ENCODE measurements at places on chromosomes 6 and 20.

DNA sequence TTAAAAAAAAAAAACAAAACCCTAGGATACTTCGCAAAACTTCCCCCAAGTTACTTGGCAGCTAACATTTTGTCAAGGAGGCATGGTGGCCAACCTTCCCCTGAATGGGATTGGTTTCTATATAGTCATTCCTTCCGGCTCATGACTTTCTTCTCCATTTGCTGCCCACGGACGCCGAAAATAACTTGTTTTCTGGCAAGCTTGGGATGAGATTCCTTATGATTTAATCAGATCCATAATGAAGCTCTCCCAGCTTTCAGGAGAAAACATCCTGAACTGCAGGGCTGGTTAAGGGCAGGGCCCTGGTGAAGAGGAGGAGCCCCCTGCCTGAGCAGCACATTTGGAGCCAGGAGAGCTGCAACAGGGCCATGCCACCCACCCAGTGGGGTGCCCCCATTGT, 49.9 kb downstream of the PPP1R16B start:
- no peak for DNase-seq

- no peak for DNase-seq
Measured at GRCh38 chr20:22214296-22214695, 370.1 kb downstream of the FOXA2 start.

GRCh38 chr6:63537201-63537958, 34.9 kb upstream of the LOC128125822 start:
- DNase-seq, result no peak

DNA sequence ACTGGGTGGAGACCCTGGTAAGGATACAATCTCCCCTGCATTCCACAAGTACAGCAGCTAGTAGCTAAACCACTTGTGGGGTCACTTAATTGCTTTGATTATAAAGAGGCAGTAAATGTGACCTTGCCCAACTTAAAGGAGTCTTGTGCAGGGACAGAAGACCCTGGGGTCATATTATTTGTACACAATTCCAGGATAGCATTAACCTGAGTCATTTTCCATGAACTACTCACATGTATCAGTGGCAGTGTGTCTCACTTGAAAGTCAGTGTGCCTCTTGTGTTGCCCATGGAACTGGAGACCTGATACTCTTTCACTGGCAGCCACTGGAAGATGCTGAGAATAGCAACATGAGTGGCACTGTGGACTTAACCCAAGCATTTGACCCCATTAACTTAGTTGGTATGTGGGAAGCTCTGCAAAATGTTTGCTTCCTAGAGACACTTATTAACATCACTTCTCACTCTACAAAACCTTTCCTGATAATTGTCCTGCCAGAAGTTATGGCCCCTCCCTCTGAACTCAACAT, 28.9 kb downstream of the CLIC5 start:
- DNase-seq, result no peak

DNA sequence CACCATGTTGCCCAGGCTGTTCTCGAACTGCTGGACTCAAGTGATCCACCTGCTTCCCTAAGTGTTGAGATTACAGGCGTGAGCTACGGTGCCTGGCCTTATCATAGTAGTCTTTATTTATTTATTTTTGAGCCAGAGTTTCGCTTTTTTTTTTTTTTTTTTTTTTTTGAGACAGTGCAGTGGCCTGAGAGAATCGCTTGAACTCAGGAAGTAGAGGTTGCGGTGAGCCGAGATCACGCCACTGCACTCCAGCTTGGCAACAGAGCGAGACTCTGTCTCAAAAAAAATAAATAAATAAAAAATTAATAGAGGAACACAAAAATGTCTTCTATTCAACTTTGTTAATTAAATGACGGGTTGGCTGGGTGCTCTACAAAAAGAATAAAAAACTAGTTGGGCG, 12.9 kb downstream of the MAPRE1 start:
- peak; percentile 32 for DNase-seq

DNA sequence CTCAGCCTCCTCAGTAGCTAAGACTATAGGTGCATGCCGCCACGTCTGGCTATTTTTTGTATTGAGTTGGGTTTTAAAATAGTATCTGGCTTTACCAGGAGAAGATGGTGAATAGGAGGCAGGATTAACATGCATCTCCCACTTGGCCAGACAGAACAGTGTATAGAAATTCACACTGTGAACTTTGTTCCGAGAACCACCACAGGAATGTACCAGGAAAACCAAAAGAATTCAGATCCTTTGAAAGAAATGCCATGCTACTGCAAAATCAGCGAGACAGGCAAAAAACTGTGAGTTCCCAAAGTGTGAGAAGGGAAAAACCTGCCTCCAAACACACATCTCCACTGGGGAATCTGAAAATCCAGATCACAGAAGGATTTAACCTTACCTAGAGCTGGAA, 327.6 kb downstream of the NKAIN2 start:
- DNase-seq, result no peak

GRCh38 chr6:79536585-79536953, 661 bp downstream of the LCA5 start:
- DNase-seq, result no peak

GRCh38 chr6:169793408-169793807, 42.0 kb downstream of the ERMARD start:
- DNase-seq, result no peak

- DNase-seq, result no peak
Measured at GRCh38 chr20:35697696-35698297, 1.4 kb downstream of the NFS1 start.

- no peak for DNase-seq
Measured at GRCh38 chr6:17574866-17575560, 25.1 kb upstream of the FAM8A1 start.

GRCh38 chr6:44142835-44143234, 15.5 kb downstream of the TMEM63B start:
- no peak for DNase-seq

GRCh38 chr6:39114388-39114703, 640 bp downstream of the SAYSD1 start:
- DNase-seq, result no peak

DNA sequence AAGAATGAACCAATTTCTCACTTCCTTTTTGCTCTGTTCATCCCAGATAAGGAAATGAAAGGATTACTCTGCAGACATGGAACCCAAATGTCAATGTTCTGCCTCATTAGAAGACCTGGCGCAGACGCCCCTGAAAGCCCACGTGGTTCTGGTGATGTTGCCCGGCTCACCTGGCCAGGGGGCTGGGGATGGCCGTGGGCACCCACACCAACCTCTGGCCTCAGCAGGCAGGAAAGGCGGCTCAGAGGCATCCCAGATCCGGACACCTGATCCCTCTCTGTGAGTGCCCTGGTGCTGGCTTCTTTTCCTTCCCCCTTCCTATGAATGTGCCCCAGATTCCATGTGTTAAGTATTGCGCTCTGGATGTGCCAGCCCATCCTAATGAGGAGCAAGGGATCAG, 33.6 kb downstream of the CDH4 start:
- no peak for DNase-seq

DNA sequence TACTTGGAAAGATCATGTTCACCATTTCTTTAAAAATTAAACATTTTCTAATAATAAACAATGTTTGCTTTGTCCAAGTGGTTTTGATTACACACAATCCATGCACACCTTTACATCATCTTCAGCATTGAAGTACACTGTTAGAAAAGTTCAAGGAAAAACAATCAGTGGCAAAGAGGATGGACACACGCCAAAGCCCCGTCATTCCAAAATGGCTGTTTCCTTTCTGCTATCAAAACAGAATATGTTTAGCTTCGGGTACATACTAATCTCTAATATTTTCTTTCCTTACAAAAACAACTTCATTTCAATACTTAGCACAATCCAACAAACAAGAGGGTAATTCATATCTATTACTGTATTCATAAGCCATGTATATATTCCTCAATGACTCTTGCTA, 24.5 kb downstream of the REPS1 start:
- DNase-seq, result no peak

DNA sequence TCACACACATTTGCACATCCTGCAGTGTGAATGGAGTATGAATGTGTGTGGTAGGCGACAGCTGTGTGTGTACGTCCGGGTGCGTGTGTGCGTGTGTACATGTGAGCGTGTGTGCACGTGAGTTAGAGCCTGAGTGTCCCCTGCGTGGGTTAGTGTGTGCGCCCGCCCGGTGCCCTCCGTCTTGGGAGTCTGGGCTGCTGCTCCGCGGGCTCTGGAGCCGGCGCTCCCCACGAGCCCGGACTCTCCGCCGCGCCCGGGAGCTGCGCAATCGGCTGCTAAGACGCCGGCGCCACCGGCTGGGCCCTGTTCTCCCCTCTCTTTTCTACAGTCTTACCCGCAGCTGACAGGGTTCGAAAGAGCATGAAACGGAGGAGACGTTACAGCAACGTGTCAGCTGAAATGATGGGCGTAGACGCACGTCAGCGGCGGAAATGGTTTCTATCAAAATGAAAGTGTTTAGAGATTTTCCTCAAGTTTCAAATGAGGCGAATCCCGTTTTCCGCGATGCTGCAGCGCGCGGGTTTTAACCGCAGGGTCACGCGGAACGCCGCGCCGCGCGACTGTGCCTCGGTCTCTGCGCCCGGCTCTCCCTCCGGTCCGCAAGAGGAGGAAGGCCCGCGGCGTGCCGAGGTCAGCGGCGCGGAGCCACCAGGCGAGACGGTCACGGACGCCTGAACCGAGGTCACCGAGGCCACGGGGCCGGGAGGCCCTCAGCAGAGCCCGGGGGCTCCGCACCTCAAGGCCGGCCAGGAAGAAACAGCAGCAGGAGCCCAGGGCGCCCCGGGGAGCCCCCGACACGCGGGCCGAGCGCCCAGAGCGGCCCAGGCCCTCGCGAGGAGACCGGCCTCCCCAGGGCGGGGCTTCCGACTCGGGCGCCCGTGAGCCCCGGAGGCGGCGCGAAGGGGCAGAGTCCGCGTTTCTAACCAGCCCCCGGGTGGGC, 95.3 kb upstream of the BHLHE23 start:
- DNase-seq, result peak; percentile 75

- DNase-seq, result no peak
Measured at GRCh38 chr6:134950482-134950881, 581 bp upstream of the ALDH8A1 start.

- no peak for DNase-seq
Measured at GRCh38 chr6:24875534-24875901, 60.2 kb downstream of the RIPOR2 start.

DNA sequence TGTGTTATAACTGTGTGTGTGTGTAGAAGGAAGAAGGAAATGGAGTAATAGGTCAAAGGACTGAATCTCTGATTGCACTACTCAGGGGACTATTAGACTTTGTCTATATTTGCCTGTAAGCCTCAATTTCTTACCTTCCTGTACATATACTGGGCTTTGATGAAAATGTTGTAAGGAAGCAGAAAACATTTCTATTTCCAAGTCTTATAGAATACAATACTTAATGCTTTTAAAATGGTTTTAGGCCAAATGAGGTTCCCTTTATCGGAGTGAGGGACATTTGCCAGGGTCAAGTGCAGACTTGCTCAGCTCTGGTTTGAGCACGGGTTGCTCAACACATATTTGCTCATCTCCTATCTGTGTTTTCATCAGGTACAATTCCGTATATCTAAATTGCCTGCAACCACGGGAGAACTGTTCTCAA, 28.3 kb downstream of the MEP1A start:
- no peak for DNase-seq

- no peak for DNase-seq
Measured at GRCh38 chr6:5055118-5055517, 30.0 kb upstream of the PPP1R3G start.

- DNase-seq, result no peak
Measured at GRCh38 chr6:80197474-80197873, 91.0 kb downstream of the BCKDHB start.

GRCh38 chr6:83463886-83464285, 33.0 kb upstream of the ME1 start:
- no peak for DNase-seq

DNA sequence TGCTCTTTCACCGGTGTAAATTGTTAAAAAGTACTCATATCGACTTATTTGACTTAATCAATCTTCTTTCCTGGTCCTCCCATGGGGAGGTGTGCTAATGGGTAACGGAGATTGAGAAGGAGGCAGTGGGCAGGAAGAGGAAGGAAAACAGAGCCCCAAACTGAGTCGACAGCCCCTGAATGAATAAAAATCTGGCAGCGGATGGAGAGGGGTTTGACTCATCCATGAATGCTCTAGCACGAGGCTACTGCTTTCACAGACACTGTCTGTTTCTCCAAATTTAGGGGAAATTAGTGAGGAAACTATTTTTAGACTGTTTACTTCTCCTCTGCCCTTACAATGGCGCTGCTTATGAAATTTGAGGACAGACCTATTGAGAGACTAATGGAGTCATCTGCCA, 142.2 kb upstream of the ATXN1 start:
- DNase-seq, result no peak

DNA sequence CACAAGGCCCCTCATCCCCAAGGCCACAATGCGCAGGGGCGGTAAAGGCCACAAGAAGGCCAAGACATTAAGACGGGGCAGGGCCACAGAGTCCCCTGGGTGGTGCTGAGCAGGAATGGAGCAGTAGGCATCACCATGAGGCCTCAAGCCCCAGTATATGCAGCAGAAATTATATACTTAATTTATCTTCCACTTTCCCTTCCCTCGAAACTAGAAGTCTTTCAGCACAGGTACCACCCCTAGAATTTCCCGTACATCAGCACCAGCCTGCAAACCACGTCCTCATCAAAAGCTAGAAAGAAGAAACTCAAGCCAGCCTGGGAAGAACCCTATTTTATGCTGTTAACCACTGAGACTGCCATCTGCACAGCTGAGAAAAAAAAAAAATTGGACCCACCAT, 89.4 kb downstream of the PLG start:
- DNase-seq, result no peak

GRCh38 chr20:25007491-25008305, 15.1 kb upstream of the APMAP start:
- no peak for DNase-seq

DNA sequence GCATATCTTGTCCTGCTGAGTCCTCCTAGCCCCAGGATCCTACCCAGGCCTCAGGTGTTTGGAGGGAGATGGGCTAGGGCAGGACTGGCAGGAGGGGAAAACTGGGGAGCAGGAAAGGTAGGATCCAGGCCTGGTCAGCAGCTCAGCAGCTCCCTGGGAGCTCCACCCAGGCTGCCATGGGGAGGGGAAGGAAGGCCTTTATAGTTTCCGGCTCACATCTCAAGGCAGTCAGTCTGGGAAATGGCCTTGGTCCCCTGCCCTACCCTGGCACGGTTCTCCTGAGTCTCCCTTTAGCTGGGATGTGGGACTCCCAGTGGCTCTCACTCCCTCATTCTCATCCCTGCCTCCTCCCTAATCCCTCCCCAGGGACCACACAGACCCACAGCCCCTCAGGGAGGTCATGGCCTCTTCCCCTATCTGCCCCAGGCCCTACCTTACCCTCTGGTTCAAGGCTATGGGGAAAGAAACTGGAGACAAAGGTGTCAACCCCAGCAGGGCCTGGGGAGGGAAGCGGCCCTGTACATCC, 1.6 kb downstream of the SLC44A4 start:
- no peak for DNase-seq

Measured in activated CD4-positive, alpha-beta T cell treated with anti-CD3 and anti-CD28 coated beads, Interleukin-2, Interleukin-6, amounts not matched to agents 100 ng/mL and 50 ng/mL, durations not matched to agents 16 hours and 8 hours (primary cell).